ENCODE measurements at places on chromosomes 16 and 17. TPM values are rescaled to one million over a fixed set of nuclear protein-coding genes. Genes with fewer than 3 reads are reported as not detected.

Gene TMEM88
- total RNA-seq: 0.27 TPM

Gene ABCC6
- total RNA-seq: 1.4 TPM

Gene VAT1L
- total RNA-seq: not detected

Gene PPP4C
- 149 TPM for total RNA-seq

Gene FOXL1
- total RNA-seq: 1.7 TPM

Gene CCDC200
- total RNA-seq: not detected

Gene FN3KRP
- 63.6 TPM for total RNA-seq

Gene CRYM
- 1.9 TPM for total RNA-seq

Gene PIMREG
- total RNA-seq: 53.2 TPM

Gene CMTM2
- not detected for total RNA-seq

Gene KRT31
- total RNA-seq: not detected

Gene NOS2
- 0.13 TPM for total RNA-seq

Gene ABCC3
- 153 TPM for total RNA-seq

Gene MPV17L
- 4.4 TPM for total RNA-seq

Gene CCL17
- total RNA-seq: not detected

Gene SLC6A2
- 0.08 TPM for total RNA-seq

Gene YBX2
- 0.69 TPM for total RNA-seq

Gene EFCAB5
- total RNA-seq: 0.46 TPM

Gene NUPR1
- 14.3 TPM for total RNA-seq

Gene TMC8
- total RNA-seq: 0.35 TPM

Gene MYCBPAP
- total RNA-seq: 0.53 TPM

Gene TNP2
- total RNA-seq: not detected

Gene MYH8
- total RNA-seq: not detected

Gene TPPP3
- 10.8 TPM for total RNA-seq

Gene TPSG1
- 0.13 TPM for total RNA-seq

Gene CIITA
- 0.15 TPM for total RNA-seq

Gene CACNG5
- not detected for total RNA-seq

Gene CD300LD
- total RNA-seq: not detected

Gene WIPF2
- 23.7 TPM for total RNA-seq

Gene KCNAB3
- total RNA-seq: 3.1 TPM

Gene ARSG
- total RNA-seq: 1.6 TPM

Gene CHST6
- total RNA-seq: 0.13 TPM

Gene SOCS1
- total RNA-seq: 2.6 TPM

Gene PYY
- total RNA-seq: not detected

All from A549 treated with CORT108297 at 1 μM for 4 hours (cell line).